ENCODE measurements at places on chromosomes 13 and 19.
A peak's percentile ranks its signal among the peaks of the same experiment; 100 is the strongest.

GRCh38 chr13:66716538-66716937 lies 513.6 kb downstream of the PCDH9 start:
- DNase-seq: no peak

GRCh38 chr13:77386880-77387606 lies 60.1 kb upstream of the MYCBP2 start:
- DNase-seq: no peak

DNA sequence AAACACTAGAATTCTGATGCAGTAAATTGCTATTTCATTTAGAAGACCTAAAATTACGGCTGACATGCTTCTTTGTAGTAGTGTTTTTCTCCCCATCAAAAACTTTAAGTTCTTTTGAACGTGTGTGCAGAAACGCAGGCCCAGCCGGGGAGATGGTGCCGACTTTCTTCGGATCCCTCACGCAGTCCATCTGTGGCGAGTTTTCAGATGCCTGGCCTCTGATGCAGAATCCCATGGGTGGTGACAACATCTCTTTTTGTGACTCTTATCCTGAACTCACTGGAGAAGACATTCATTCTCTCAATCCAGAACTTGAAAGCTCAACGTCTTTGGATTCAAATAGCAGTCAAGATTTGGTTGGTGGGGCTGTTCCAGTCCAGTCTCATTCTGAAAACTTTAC lies 98.3 kb downstream of the TNFRSF19 start:
- DNase-seq: no peak

DNA sequence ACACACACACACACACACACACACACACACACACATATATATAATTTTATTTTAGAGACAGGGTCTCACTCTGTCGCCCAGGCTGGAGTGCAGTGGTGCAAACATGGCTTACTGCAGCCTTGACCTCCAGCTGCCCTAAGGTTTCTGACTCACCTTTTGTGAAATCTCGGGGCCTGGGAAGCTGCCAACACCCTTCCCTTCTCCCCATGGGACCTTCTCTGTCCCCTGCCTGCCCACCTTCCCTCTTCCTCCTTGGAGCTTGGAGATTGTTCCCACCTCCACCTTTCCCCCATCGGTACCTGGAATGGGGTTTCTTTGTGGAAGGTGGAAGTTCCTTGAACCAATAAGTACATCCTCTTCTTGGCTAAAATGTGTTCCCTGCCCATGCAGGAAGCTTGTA lies 6.3 kb downstream of the ARRDC5 start:
- DNase-seq: no peak

- no peak for DNase-seq
Measured at GRCh38 chr13:75013818-75014217, 468.2 kb downstream of the TBC1D4 start.

DNA sequence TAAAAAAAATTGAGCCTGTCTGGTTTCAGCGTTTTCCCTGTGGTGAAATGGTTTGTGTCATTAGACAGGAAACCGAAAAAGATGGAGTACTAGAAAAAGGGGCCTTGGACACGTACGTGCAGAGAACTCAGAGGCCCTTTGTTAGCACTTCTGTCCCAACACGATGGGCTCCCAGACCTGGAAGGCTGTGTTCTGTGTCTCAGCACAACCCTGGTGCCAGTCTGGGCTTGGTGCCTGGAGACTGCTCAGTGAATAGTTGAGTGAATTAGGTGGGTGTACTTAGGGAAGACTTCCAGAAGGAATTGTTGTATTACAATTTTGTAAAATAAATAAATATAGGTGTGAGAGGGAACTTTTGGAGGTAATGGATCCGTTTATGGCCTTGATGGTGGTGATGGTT lies 8.7 kb downstream of the ZNF71 start:
- DNase-seq: no peak

DNA sequence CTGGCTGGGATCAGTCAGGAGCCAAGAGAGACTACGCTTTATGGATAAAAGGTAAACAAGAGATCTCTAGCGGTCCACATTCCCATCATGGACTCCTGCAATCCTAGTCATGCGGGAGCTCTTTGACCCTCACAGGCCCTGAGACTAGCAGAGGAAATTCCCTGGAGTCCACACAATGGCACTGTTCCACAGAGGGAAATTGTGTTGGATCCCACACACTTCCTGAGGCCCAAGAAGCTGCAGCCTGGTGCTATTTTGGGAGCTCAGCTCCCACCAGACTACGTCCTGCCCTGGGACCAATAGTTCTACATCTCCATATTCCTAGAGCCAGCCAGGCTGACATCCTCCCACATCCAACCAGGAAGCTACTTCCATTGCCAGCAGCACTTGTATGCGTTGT lies 2358.4 kb downstream of the PCDH9 start:
- DNase-seq: no peak

- DNase-seq: no peak
Measured at GRCh38 chr19:10379880-10380312, 476 bp downstream of the TYK2 start.

GRCh38 chr19:45761714-45762113 lies 7.3 kb downstream of the SIX5 start:
- DNase-seq: no peak

- no peak for DNase-seq
Measured at GRCh38 chr13:37753776-37754175, 115.8 kb downstream of the TRPC4 start.

GRCh38 chr19:55646889-55647731 lies 902 bp upstream of the CCDC106 start:
- DNase-seq: peak; percentile 70

GRCh38 chr19:36488846-36489117 lies 579 bp downstream of the ZNF566 start:
- peak; percentile 49 for DNase-seq

All from Peyer's patch (tissue), 4 donors.